ENCODE measurements at places on chromosomes 7 and 10.

- DNase-seq, result no peak
Measured at GRCh38 chr7:73882047-73882402, 21.1 kb downstream of the TMEM270 start.

DNA sequence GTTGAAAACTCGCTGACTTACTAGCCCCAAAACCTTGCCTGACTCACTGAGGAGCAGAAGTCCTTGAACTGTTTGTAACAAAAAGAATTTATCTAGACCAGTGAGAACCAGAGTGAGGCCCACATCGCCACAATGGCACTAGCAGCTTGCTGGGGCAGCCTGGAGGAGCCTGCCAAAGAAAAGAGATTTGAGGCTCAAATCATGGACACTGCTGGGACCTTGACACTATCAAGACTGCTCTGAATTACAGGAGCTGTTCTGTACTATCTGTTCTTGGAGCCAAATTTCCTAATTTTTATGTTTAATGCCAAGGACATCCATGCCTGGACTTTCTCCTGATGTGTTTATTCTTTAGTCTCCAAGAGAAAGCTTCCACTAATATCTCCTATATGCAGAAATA, 82.0 kb upstream of the JCAD start:
- DNase-seq, result no peak

DNA sequence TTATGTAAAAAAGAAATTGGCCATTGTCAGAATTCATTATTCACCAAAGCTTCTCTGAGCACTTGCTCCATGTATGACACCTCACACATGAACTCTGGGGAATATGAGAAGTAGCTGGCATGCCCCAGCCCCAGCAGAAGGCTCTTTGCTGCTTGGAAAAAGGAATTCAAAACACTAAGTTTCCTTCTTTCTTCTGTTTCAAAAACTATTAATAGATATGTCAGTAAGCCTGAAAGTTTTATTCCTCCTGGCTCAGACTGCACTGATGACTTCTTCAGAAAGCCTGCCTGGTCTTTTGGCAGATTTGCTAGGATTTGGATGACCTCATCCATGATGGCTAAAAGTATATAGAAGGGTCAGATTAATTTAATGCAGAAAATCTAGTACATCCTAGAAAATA, 511.0 kb downstream of the GFRA1 start:
- DNase-seq, result no peak

GRCh38 chr7:142376356-142376997, 118.6 kb upstream of the PRSS58 start:
- no peak for DNase-seq

- DNase-seq, result no peak
Measured at GRCh38 chr10:74418285-74418872, 267.4 kb downstream of the ADK start.

- DNase-seq, result no peak
Measured at GRCh38 chr7:20964281-20964918, 177.7 kb upstream of the SP8 start.

GRCh38 chr10:25696013-25696708, 237.9 kb upstream of the MYO3A start:
- DNase-seq, result no peak

- DNase-seq, result no peak
Measured at GRCh38 chr7:157564517-157565177, 227.8 kb downstream of the DNAJB6 start.

DNA sequence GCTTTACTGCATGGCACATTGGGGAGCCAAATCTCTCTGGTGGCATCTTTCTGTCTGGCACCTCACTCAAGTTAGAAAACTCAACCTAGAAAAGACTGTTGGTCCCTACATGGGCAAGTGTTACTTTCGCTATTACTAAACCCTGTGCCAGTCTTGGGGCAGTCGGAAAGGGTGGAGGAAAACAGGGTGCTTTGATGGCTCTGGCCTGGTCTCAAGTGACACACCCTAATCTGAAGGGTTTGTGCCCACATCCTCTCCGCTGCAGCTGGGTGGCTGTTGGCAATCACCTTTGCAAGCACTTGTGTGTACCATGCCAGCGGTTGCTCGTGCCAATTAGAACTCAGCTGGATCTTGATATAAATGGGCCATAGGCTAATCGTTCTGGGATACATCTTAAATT, 159.8 kb upstream of the ITGB1 start:
- DNase-seq, result no peak

DNA sequence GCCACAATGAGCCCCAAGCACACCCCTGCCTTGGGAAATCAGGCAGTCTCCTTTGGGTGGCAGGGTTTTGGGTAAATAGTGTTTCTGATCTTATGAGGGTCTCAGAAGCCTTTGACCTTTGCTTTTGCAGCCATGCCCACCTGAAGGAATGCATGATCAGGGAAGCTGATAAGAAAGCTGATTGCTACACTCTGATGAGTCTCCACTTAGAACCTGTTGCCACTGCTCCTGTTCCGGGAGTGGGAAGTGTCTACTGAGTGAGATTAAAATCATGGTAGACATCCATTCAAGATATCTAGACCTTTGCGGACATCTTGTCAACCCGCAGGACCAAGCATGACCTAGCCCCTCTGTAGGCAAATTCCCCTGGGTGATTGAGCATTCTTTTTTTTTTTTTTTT, 282.6 kb downstream of the SKIDA1 start:
- no peak for DNase-seq

- no peak for DNase-seq
Measured at GRCh38 chr7:154591544-154591943, 411.4 kb downstream of the PAXIP1 start.

DNA sequence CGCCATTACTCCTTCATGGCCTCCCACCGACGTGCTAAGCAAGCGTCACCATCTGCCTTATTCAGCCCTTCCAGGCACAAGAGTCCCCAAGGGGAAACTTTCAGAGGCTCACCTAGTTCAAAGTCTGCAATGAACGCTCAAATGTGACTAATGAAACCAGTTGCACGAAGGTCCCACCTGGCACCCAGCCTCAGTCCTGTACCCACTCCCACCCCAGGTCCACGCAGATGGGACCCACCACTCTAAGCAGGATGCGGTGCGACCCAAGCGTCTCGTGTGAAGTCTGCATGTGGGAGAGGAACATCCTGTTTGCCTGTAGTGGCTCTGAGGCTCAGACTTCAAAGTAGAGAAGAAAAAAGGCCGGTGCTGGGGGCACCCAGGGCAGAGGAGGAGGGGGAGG, 40.3 kb downstream of the RGS10 start:
- DNase-seq, result no peak

DNA sequence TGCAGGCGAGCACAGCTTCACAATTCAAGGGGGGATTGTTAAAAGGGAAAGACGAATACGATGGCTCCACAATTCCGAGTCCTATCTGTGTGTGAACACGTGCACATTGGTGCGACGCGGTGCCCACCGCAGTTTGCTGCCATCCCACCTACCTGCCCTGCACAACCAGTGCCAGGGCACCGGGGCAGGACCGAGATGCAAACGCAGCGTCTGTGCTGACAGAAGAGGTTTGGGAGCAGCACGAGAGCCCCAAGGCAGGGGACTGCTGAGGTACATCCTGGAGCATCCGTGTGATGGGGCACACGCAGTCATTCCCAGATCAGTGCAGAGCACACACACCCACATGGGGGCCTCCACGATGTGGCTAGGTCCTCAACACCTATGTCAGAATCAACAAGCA, 221.3 kb downstream of the DNAJB6 start:
- no peak for DNase-seq

DNA sequence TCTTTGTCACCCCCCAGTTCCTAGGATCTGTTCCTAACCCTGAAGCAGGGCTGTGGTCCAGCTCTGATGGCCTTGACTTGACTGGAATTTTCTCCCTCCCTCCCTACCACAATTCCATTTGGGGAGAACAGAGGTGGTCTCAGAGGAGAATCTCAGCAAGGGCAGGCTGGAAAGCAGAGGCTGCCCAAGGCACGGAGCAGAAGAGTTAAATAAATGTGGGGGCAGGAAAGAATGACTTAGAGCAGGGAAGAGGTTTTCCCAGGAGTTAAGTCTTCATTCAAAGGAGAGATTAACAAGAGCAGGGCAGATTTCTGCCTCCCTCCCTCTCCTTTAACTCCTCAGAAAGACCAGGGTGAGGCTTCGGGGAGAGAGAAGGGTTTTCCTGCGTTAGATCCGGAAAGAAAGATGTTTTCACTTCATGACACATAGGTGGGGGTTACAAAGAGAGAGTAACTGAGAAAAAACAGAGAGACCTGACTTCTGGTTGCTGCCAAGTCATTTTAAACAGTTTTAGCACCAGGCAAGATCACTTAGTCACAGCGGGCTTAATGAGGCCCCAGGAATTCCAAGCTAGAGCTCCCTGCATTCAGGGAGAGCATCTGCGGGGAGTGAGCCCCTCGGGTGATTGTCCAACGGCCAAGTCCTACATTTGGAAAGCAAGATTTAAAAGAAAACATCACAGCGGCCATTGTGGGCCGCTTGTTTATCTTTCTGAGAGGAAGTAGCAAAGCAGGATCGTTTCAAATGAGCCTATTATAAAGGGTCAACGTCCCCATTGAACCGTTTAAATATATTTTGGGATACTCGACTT, 78.7 kb downstream of the ARHGAP22 start:
- no peak for DNase-seq

DNA sequence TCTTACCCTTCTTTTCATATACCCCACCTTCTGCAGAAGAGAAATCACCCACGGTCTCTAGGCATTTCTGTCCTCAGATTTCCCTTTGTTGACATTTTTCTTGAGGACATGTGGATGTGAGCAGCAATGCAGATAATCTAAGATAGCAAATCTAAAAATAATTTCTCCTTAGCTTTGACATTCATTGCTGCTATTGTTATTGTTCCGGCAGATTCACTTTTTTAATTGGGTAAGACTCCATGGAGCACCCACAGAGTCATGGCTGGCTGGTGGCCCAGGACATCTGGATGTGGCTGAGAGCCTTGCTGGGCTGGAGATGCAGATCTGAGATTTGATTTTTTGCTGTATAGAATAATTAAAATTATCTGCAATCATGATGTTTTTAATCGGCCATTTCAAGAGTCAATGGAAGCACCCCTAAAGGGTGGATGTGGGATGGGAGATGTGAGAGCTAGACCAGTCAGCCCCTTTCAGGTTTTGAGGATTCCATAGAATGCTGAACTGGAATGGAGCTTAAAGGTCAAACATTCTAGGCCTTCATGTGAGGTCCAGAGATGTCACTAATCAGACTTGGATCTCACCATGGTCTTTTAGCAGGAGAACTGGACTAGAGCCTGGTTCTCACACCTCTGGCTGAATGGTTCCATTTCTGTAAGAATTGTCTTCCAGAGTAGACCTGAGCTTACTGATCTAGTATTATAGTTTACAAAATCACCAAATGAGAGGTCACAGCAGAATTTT, 37.5 kb downstream of the TAS2R41 start:
- DNase-seq, result no peak

DNA sequence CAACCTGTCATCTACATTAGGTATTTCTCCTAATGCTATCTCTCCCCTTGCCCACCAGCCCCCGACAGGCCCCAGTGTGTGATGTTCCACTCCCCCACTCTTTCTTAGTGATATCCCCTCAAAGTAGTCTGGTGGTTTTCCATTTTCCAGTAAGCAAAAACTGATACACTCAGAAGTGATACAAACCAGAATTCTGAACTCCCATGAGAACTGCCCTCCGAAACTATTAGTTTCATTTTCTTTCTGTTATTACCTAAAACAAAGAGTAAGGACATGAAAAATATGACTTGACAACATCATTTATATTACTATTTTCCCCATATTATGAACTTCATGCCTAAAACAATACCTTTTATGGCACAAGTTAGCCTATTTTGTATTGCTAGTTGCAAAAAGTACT, 175.0 kb downstream of the OTUD1 start:
- no peak for DNase-seq

- no peak for DNase-seq
Measured at GRCh38 chr10:59175538-59176240, 754 bp upstream of the PHYHIPL start.

DNA sequence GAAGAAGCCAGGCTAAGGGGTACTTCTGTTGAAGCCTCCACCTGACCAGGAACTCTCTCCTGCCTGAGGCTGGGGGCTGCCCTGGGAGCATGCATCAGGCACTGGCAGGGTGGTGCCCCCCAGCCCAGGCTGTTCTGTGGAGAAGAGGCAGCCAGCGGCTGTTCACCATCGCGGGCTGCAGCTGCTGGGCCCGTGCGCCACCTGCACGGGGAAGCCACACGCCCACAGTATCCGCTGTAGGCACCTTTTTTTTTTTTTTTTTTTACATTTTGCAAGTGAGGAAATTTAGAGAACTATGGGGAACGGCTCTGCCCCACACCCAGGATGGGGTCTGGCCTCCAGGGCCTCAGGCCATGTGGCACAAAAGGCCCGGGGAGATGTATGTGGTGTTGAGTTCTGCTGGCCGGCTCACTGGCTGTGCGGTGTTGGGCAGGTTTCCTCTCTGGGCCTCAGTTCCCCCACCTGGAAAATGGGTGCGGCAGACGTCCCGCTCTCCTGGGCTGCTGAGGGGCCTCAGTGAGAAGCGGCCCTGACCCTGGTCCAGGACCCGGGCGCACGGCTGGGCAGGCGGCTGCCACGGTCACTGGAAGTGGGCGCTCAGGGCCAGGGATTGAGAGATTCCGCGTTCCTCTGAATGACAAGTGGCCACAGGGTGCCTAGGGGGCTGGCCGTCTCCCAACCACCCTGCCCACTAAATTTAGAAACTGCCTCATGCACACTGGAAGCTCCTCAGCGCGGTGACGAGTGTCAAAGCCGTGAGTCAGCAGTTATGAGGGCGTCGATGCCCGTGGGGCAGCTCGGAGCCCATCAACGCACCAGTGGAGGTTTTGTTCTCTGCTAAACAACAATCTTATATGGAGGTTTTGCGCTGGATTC, 8.8 kb upstream of the INTS1 start:
- no peak for DNase-seq

- DNase-seq, result no peak
Measured at GRCh38 chr10:131726076-131726880, 174.5 kb upstream of the PPP2R2D start.

- DNase-seq, result no peak
Measured at GRCh38 chr7:74007242-74007567, 20.8 kb upstream of the ELN start.

DNA sequence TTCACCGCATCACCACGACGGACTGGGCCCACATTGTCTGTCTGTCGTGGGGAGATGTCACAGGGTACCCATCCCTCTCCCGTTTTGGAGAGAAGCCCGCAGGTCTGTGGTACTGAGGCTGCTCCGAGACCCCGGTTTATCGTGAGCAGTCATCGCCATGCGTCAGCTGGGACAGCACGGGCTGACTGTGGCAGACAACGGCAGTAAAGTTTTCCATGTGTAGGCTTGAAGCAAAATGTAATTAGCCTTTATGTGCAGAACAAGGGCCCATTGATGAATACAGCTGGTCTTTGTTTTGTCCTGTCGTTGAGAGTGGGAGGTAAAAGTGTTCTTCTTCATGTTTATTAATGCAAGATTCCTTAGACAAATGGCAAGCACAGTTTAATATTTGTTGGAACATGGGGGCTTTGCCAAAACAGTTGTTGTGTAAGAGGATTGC, 167.4 kb upstream of the SH2B2 start:
- no peak for DNase-seq

- DNase-seq, result no peak
Measured at GRCh38 chr7:69937097-69937496, 338.8 kb downstream of the AUTS2 start.

- no peak for DNase-seq
Measured at GRCh38 chr10:97534746-97535367, 36.1 kb downstream of the UBTD1 start.

DNA sequence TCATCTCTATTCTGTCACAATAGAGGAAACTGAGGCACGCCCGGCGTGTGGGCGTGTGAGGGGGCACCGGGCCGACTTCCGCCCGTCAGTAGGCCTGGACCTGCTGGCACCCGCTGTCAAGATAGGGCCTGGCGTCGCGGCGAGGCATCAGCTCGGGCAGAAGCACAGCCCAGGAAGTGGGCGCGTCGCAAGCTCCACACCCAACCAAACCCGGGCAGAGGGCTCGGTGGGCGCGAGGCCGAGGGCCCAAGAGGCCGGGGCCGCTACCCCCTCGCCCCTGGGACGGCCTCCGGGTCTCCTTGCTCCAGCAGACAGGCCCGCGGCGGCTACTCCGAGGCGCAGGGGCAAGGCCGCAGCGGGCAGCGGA, 91.2 kb downstream of the SPAG6 start:
- DNase-seq, result no peak

Data from T-helper 2 cell (primary cell).